T-helper 2 cell treated with Interferon-gamma antibody and Interleukin-4, amounts not matched to agents 5 μg/mL and 100 μg/mL, for 36 hours (primary cell): ENCODE measurements at places on chromosomes 12 and 14.

DNA sequence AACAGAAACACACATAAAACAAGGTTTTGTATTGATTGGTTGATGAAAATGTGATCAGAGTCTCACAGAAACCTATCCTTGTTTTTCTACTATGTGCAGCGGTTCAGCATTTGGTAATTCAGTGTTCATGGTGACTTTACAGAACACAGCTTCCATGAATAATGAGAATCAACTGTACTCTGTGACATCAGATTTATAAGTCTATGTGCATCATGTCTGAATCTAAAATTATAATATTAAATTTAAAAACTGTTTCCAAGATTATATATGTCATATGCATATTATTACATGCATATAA is 104.3 kb downstream of the SLC16A7 start:
- no peak for DNase-seq

- no peak for DNase-seq
These were observed 13.1 kb downstream of the TSPAN8 start for GRCh38 chr12:71144682-71145081.

DNA sequence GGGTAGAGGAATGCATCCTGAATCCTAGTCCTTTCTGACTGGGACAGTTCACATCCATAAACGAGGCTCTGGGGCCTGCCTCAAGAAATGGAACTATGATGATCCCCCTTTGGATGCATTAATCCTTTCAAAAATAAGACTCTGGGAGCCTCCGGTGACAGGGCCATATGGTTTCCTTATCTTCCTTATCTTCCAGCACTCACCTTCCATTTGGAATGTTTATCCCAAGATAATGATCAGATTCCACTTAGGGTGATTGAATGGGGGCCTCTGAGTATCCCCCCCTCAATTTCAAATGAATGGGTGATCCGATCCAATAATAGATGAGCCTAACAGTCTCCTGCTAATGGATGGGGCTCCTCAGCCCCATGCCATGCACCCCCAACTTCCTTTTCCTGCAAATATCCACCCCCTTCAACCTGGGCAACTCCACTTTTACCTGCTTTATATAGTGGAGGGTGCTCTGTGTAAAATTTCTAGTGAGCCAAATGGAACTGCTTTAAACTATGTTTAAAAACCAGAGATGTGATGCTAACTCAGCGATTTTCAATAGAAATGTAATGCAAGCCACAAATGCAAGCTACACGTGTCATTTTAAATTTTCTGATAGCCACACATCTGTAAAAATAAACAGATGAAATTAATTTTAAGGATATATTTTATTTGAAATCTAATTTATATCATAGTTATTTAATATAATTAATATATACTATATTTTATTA is 157.8 kb downstream of the ZFP36L1 start:
- no peak for DNase-seq

DNA sequence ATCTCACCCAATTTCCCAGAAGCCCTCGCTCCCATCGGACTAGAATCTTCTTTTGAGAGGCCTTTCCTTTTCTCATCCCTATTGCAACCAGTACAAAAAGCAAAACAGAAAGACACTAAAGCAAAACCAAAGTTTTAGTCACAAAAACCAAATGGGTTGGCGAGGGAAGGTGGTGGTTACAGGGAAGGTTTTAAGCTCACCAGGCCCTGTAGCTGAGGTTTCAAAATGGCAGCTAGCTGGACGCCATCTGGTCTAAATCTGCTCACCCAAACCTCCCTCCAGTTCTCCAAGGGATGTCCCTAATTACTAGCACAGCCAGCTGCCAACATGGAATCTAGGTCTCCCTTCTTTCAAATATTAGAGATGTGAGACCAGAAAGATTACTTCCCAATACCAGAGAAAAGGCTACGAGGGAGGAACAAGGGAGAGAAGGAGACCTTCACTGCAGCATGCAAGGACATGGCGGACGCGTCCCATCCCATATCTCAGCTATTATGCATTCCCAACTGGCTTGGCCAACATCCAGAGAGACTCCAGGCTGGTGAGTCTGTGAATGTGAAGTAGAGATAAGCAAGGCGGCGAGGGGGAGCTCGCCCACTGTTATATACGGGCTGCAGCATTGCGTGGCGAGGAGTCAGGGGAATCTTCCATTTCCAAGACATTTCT is 70.8 kb downstream of the DPF3 start:
- DNase-seq, result no peak

DNA sequence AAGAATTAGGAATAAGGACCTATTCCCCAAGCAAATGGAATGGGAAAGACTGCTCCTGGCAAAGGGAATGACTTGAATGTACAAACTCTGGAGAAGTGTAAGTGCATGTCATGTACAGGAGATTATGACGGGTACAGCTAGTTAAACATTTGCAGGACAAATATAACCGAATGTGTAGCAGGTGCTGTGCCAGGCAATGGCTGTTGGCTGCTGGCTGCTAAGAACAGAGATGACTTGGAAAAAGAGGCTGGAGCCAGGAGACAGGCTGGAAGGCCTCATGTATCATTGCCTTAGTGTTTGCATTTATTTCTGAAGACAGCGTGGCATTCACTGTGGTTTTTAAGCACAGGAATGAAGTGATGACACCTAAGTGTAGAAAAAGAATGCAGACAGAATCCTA is 136.8 kb downstream of the TTC8 start:
- no peak for DNase-seq

DNA sequence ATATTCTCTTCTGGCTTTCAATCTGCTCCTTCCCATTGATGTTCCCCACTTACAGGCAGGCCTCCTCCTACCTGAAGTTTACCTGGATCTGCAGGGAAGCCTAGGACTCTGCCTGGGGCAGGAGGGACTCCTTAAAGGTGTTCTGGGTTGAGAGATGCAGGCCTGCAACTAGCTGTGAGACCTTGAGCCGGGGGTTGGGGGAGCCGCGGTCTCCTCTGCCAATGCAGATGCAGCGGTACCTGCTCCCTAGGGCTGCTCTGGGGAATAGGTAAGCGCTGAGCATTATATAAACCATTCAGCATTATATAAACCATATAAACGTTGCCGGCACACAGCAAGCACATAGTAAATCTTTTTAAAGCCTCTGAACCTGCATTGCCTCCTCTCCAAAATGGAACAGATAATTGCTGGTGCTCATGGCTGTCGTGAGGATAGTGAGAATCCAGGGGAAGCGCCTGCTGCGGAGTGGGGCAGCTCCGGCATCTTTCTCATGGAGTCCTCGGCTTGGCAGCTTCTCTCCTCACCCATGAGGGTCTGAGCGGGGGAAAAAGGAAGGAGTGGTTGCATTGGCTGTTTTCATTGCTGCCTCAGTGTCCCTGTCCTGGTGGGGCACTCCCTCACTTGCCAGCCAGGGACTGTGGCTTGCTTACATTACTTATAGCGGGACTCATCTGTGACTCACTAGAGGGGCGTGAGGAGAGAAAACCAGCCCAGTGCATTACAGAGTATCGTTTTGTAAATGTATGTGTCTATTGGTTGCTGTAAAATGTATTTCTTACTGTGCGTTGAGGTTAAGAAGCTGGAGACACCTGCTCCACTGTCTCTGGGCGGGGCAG is 12.5 kb upstream of the KRT80 start:
- DNase-seq, result no peak
